IPS DF 6.9 (cell line): ENCODE measurements at places on chromosomes 2 and 18.

- DNase-seq, result no peak
Measured at GRCh38 chr2:74945788-74946331, 12.6 kb upstream of the POLE4 start.

GRCh38 chr2:126302043-126302442 lies 353.9 kb upstream of the GYPC start:
- no peak for DNase-seq

DNA sequence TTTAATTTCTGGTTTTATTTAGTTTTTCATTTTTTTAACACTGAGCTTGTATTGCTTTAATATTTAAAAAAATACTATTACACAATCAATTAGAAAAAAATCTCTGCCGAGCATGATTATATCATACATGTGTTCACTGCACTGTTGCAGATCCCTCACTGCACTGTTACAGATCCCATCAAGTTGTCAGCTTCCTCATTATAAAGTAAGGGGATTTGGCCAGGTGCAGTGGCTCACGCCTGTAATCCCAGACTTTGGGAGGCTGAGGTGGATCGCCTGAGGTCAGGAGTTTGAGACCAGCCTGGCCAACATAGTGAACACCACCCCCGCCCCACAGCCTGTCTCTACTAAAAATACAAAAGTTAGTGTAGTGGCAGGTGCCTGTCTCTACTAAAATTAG lies 33.0 kb upstream of the METTL21A start:
- DNase-seq, result no peak

DNA sequence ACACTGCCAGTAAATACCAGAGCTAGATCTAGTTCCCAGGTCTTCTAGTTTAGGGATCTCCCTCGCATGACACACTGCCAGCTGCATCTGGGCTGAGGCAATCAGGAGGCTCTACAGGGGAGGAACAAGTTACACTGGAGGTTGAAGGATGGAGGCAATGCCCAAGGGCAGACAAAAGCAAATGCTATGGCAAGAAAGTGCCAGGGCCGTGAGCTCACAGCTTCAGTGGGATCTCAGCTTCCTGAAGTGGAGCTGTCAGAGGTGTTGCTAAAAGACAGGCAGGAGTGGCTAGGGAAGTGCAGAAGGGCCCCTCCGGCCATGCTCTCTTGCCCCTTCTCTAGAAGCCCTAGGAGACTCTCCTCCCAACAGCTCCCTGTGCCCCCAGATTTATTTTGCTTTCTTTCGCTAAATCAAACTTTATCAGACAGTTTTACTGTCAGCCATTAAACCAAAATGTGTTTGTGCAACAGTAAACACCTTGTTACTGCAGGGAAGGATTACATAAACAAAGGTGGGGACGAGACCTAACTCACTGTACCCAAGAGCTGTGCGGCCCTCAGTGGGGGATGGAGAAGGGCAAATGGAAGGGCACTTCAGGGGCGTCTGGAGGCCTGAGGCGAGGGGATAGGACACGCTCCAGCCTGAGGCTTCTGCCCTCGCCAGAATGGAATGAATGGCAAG lies 39.4 kb upstream of the PKDCC start:
- no peak for DNase-seq

DNA sequence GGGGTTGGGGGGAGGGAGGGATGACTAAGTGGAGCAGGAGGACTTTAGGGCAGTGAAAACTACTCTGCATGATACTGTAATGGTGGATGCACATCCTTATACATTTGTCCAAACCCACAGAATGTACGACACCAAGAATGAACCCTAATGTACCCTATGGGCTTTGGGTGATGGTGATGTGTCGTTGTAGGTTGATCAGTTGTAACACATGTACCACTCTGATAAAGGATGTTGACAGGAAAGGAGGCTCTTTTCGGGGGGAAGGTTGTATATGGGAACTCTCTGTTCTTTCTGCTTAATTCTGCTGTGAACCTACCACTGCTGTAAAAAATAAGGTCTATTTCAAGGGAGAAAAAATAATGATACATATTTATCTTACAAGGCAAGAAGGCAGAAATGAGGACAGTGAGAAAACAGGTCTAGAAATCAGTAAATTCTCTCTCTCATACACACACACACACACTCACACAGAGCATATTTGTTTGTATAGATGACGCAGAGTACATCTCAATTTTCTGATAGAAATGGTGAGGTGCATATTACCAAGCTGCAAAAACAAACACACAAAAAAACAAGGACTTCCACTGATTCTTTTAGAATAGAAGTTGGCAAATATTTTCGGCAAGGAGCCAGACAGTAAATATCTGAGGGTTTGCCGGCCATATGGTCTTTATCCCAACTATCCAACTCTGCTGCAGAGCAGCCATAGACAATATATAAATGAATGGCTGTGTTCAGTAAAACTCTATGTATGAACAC lies 20.2 kb downstream of the FAM124B start:
- no peak for DNase-seq

DNA sequence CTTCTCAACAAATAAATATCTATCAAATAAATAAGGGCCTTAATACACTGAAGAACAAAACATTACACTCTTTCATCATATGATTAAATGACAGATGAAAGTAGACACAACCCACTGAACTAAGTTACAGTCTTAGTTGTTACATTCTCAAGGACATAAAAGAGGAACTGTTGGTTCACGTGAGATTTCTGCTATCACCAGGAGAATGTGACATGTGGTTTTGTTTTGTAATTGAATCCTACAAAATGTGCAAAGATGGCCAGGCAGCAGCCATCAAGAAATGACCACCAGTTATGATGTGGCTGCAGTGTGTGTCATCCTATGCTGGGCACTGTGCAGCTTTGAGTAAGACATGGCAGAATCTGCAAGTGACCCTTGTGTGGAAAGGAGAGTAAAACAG lies 310.6 kb upstream of the PIK3C3 start:
- DNase-seq, result no peak

DNA sequence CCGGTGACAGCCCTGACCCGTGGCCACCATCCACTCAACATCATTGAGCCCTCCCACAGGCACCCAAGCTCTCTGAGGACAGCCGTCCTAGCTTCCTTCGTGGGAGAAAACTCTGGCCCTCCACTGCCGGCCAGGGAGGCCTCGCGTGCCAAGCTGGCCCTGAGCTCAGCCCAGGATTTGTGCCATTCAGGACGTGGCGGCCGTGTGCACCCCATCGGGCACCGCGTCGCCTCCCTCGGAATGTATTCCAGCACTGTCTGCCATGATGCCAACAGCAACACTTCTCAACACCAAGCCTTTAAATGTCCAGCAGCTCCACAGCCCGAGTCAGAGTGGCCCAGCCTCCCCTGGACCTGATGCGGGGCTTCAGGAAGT lies 35.7 kb downstream of the ZNF516 start:
- no peak for DNase-seq

DNA sequence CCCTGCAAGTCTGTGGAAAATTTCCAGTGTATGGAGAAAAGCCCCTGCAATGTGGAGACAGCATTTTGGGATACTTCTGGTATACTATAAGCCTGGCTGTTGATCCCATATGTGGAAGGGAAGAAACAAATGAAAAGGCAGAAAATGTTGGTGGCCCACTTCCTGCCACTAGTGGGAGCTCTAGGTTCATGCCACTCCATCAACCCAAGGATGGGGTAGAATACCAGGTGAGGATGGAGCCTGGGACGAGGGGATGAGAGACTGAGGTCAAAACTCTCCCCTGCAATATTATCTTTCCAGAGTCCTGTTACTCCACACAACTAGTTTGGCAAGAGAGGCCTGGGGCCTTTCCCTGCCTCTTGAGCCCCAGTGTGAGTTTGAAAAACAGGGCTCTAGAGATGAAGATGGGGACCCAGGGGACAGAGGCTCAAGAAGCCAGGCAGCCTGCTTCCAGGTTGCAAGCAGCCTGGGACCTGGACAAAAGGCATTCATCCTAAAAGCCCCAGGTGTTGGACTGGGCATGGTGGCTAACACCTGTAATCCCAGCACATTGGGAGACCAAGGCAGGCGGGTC lies 31.9 kb downstream of the BMP10 start:
- peak; percentile 29 for DNase-seq

GRCh38 chr18:44651478-44651877 lies 29.2 kb upstream of the SETBP1 start:
- DNase-seq, result no peak

DNA sequence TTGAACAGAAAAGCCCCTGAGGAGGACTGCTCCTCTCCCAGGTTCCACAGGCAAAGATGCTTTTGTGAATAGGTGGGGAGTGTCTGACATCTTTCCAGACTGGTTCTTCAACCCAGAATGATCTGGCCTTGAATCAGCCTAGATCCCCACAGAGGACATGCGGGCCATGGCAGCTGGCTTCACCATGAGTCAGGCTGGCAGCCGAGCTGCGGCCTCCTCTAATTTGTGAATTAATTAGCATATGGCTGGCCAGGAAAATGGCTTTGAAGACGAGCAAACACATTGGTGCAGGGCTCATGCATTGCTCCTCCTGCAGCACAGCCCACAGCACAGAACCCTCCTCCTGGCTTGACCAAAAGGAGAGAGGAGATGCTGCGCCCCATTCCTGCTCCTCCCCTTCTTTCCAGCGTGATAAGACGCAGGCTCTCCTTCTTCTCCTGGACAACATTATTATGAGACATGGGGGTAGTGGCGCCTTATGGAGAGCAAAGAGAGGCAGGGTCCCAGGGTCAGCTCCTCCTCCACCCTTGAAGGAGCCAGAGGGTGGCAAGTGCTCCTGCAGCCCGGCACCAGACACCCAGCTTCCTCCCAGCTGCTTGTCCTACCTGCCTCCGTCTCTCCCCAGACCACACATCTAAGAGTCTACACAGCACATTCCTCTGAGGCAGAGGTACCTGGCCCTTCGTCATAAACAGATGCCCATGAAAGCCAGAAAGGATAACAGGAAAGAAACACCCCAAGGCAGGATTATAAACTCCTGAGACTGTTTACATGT lies 66.7 kb downstream of the EDAR start:
- DNase-seq, result no peak

DNA sequence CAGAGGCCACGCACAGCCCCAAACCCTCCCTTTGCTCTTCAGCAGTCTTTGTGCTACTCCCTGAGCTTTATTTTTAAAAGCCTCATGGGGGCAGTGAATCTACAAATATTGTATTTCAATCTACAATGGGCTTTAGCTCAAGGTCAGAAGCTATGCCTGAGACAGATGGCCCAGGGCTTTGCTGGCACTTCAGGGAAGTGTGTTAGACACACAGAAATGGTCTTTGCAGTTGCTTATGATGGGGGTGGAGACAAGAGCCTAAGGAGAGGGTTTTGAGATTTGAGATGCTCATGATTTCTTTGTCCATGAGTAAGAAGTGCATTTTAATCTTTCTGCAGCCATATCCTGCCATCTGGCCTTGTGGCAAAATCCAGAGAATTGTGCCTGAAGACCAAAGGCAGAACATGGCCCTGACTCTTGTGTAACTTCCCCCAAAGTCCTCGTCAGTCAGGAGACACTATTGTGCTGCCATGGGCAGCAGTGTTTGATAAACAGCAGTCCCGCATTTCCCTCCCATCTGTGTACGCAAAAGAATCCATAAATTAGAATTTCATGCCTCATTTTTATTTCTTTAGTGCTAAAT lies 92.6 kb downstream of the VAPA start:
- no peak for DNase-seq

DNA sequence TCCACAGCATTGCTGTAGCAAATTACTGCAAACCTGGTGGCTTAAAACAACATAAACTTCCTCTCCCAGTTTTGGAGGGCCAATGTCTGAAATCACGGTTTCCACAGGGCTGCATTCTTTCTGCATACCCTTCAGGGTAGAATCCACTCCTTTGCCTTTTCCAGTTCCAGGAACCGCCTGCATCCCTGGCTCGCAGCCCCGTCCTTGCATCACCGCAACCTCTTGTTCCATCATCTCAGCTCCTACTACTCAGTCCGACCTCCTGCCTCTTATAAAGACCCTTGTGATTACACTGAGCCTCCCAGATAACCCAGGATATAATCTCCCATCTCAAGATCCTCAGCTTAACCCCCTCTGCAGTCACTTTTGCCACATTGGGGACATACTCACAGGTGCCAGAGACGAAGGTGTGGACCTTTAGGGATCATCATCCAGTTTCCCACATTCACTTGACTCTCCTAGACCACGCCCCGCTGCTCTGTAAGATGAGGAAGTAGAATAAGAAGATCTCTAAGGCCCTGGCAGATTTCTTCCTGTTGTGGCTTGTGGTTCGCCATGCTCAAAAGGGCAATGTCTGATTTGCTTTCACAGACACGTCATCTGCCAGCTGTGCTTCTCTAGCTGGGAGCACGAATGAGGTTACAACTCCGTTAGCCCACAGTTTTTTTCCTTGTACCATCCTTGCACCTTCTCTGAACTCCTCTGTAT lies 103.6 kb upstream of the AGAP1 start:
- no peak for DNase-seq

DNA sequence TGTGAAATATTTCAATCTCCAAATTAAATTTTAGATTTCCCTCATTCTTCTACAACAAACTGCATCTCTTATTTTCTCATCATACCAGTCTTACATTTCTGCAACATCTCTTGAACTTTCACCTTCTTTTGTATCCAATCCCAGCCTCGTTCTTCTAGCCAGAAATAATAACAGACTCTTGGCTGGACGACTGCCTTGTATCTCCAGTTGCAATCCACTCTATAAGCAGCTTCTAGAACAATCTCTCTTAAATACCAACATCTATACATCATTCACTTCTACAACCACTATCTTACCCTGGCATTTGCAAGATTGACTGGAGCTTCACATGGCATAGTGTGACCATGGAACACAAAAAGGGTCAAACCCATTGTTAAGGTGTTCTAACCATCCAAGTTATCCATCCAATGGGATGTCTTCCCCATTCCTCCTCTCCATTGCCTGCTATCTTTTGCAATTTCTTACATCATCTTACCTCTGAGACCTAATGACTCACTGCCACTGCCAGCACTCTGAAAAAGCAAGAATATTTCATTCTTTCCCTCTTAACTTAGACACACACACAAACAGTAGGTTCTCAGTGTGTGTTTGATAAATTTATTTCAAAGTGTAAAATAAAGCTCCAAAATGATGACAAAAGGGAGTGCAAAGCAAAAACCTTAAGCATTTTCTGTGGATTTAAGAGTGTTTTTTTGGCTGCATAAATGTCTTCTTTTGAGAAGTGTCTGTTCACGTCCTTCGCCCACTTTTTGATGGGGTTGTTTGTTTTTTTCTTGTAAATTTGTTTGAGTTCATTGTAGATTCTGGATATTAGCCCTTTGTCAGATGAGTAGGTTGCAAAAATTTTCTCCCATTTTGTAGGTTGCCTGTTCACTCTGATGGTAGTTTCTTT lies 145.6 kb downstream of the METTL4 start:
- no peak for DNase-seq

- DNase-seq, result no peak
Measured at GRCh38 chr2:121182520-121182919, 102.5 kb downstream of the TFCP2L1 start.

- DNase-seq, result no peak
Measured at GRCh38 chr2:196259507-196260481, 88.4 kb upstream of the STK17B start.

DNA sequence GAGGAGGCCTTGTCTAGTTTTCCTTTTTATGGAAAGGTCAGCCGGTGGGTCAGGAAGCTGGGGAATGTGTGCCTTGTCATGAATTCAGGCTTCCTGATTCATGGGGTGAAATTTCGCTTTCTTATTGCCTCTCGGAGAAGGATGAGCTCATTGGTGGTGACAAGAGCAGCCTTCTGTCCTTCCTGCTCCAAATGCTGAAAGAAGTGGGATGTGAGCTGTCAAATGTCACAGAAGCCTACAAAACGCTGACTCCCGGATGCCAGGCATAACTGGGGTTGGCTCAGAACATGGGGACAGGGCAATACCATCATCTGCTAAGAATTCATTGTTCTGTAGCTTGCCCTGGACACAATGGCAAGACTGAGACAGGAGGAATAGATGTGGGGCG lies 55.8 kb upstream of the FAM136A start:
- no peak for DNase-seq

- peak; percentile 76 for DNase-seq
Measured at GRCh38 chr2:232292395-232293154, 86.0 kb upstream of the ALPP start.

GRCh38 chr2:187319441-187320108 lies 128.5 kb downstream of the CALCRL start:
- no peak for DNase-seq
